ENCODE measurements at places on chromosomes 7 and 10.

DNA sequence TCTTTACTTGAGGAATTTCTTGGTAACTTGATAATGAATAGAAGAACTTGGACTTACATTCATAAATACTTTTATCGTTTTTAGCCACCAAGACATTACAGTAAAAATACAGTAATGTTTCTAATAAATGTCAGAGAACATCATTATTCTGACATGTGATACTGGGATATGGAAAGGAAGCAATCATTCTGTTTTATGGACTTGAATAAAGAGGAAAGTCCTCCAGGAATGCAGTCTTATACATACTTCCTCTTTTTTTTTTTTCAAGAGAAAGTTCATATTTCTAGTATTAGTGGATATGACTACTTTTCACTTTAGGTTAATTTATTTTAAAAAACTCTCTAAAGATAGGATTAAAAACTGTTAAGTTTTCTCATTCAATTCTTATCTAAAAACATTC is 220.0 kb upstream of the SEMA3C start:
- DNase-seq = no peak

GRCh38 chr7:22154143-22154529 is 202.8 kb downstream of the RAPGEF5 start:
- no peak for DNase-seq

DNA sequence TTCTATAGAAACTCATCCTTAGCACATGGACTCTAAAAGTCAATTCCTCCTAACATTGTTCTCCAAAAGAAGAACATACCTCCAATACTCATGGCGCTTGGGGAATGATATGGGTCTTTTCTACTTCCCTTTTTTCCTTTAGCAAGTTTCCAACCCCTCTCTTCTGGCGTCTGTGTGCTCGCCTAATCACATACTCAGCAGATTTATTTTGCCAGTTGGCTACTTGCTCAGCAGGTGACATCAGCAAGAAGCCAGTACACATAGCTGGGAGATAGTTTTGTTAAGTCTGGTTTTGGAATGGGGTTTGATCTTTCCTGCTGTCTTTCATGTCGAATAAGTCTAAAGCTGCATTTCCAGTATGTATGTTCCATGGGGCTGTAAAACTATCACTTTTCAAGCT is 193.8 kb downstream of the POM121L12 start:
- no peak for DNase-seq

- DNase-seq = no peak
Measured at GRCh38 chr10:118531105-118531852, 64.2 kb downstream of the PRLHR start.

GRCh38 chr7:18976715-18977471 is 140.5 kb downstream of the TWIST1 start:
- no peak for DNase-seq

DNA sequence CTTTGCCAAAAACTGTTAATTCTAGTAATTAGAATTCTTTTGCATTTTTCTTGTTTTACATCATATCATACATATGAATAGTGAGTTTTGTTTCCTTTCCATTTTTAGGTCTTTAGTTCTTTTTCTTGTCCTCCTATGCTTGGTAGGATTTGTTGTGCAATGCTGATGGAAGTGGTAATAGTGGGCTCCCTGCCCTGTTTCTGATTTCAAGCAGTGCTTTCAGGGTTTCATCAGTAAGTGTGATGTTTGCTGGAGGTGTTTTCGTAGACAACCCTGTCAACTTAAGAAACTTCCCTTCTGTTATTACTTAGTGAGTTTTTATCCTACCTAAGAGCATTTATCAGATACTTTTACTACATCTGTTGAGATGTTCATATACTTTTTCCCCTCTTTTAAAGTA is 50.5 kb downstream of the CSGALNACT2 start:
- DNase-seq = no peak

- no peak for DNase-seq
Measured at GRCh38 chr10:130038019-130038555, 72.5 kb downstream of the C10orf143 start.

GRCh38 chr7:88318196-88318595 is 11.5 kb upstream of the STEAP4 start:
- no peak for DNase-seq

Data from AG08396 (cell line).